Activated T-helper 1 cell treated with Interleukin-2 at 50 U/mL for 16 hours (primary cell): ENCODE measurements at places on chromosomes 1 and 21.

DNA sequence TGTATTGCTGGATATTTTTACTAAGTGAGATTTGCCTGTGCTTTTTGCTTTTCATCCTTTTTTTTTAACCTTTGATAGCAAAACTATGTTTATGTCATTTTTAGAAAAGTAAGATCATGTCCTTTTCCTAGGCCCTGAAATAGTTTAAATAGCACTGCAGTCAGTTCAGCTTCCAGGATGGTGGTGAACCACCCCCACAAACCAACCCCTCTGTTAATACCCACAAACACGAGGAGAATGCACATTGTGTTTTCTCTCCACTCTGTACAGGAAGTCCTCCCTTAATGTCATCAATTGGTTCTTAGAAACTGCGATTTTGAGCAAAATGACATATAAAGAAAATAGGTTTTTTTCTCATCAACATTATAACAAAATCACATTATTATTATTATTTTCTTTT, 117.7 kb upstream of the DSCAM start:
- no peak for DNase-seq

- DNase-seq: no peak
Measured at GRCh38 chr1:78370356-78370755, 120.4 kb upstream of the PTGFR start.

- DNase-seq: no peak
Measured at GRCh38 chr21:32844653-32845436, 73.3 kb upstream of the PAXBP1 start.

DNA sequence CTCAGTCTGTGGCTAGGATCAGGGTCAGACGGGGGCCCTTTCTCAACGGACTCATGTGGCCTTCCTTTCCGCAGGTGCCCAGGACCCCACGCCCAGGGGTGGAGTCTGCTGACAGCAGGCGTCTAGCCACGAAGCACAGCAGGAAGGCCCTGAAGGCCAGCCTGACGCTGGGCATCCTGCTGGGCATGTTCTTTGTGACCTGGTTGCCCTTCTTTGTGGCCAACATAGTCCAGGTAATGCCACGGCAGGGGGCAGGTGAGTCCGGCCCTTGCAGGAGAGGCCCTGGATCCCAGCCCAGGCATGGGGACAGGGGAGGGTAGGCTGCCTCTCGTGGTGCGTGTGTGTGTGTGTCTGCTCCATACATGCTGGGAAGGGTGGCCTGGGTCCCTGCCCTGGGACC, 13.8 kb downstream of the HTR6 start:
- no peak for DNase-seq

GRCh38 chr1:164337885-164338284, 221.1 kb upstream of the PBX1 start:
- no peak for DNase-seq

DNA sequence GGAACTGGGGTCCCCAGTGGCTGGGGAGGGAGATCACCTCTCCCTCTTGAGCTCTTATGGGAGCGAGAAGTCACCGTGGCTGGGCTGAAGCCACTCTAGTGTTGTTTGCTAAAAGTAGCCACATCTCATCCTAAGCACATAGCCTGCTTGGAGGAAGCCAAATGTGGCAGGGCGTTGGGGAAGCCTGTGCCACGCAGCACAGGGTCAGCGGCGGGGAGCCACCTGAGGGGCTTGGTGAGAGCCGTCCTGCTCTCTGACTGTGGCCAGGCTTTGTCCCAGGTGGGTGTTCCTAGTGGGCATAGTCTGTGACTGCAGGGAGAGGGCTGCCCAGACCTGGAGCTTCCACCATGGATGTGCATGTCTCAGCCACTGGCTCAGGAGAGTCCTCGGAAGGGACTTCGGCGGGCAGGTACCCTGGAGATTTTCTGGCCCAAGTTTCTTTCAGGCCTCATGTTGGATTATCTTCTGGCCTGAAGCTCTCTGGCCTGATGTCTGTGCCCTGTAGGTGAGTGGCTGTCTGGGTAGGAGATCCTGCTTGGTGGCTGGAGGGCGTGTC, 38.9 kb downstream of the MORN1 start:
- no peak for DNase-seq

- no peak for DNase-seq
Measured at GRCh38 chr1:233040494-233040893, 90.1 kb downstream of the NTPCR start.

DNA sequence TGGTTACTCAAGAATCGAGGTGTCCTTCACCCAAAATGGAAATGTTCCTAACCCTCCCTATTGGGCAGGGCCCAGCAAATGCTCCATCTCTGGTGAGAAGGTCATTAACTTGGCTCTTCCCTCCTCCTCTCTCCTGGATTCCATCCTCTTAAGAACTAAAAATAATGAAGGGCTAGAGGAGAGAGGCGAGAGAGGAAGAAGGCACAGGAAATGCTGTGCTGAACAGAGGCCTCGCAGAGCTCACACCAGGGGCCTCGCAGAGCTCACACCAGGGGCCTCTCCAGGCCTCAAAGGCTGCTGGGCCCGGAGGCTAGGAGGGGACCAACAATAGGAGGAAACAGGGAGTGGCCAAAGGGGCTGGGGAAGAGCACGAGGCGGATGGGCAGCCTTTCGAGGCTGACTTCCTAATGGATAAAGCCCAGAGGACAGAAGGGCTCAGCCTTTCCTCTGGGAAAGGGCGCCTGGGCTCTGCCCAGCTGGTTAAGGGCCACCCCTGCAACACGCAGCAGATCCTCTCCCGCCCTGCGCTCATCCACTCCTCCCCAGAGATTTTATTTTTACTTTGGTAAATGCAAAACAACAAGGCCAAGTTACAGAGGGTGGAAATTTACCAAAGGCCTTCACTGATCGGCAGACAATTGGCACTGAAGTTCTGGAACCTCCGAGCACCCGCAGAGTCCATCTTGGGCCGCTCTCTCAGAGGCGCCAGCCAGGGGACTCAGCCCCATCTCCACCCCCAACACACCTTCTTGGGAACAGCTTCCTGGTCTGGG, 78.5 kb downstream of the ITPKB start:
- DNase-seq: no peak
